ENCODE measurements at places on chromosomes 7 and 10.

- DNase-seq, result peak; percentile 86
Measured at GRCh38 chr7:149872419-149873073, 1.2 kb upstream of the ATP6V0E2 start.

- DNase-seq, result peak; percentile 84
Measured at GRCh38 chr7:18901351-18901750, 216.1 kb downstream of the TWIST1 start.

GRCh38 chr7:3747467-3747866 lies 446.4 kb downstream of the SDK1 start:
- no peak for DNase-seq

- DNase-seq, result peak; percentile 55
Measured at GRCh38 chr7:87231258-87231657, 11.7 kb upstream of the TMEM243 start.

GRCh38 chr7:90824386-90825307 lies 228.5 kb downstream of the CDK14 start:
- DNase-seq, result peak; percentile 58

DNA sequence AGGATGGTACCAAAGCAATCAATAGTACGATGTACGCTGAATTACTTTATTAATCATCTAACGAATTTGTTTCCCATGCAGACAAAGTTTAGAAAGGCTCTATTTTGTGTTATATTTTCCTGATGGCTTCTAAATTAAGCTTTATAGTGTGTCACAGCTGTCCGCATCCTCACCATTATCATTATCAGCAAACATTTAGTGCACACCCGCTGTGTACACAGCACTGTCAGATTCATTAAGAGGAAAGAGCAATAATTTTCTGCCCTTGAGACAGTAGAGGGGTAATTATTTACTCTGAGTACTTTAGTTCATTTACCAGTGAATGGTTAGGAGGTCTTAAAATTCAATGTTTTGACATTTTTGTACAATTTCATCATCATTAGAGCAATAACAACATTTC lies 233.3 kb upstream of the PTPRZ1 start:
- no peak for DNase-seq

- DNase-seq, result no peak
Measured at GRCh38 chr10:119257899-119258419, 50.6 kb downstream of the GRK5 start.

DNA sequence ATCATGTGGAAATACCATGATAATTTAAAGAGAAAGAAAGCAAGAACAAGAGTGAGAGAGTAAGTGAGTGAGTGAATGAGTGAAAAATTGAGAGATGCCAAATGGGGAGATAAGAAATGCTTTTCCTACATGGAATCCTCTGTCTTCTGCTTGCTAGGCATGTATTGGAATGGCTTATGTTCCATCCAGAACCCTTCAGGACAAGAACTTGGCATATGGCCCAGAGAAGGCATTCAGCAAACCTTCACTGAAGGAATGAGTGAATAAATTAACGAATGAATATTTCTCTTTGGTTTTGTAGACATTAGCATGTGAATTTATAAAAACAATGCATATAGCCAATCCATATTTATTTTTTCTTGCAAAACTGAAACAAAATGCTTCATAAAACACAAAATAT lies 162.2 kb downstream of the LRRTM3 start:
- DNase-seq, result no peak

DNA sequence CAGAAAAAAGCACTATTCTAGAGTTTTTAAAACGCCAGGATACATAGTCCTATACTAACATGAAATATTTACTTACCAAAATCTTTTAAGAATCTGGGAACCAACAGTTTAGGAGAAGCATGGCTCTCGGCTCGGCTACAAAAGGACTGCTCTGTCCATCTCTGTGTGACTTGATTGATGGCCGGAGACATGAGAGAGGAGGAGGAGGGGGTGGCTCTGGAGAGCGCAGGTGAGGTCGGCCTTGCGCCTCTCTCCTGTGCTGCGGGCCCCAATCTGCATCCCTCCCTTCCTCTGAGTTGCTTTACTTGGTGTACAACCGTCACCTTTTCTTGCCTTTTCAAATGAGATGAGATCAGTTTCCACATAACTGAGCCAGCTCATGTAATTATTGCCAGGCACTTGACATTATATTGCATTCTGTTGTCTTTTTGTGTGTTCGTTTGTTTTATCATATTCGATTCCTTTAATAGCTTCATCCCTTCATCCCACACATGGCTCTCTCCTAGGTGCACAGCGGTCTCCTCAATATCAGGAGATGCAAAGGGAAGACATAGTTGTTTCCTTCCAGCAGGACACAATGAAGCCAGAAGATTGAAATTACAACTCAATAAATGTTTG lies 87.8 kb upstream of the KLF6 start:
- no peak for DNase-seq

DNA sequence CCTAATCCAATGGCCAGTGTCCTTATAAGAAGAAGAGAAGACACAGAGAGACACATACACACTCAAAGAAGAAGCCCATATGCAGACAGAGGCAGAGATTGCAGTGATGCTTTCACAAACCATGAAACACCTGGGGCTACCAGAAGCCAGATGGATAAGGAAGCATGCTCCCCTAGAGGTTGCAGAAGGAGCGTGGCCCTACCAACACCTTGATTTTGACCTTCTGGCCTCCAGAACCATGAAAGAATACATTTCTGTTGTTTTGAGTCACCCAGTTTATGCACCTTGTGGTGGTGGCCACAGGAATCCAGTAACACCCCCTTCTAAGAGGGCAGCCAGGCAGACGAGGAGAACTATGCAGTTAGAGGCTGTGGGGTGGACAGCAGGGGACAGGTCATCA lies 43.5 kb downstream of the AOC1 start:
- no peak for DNase-seq

- no peak for DNase-seq
Measured at GRCh38 chr7:38241071-38241470, 32.4 kb downstream of the TARP start.

DNA sequence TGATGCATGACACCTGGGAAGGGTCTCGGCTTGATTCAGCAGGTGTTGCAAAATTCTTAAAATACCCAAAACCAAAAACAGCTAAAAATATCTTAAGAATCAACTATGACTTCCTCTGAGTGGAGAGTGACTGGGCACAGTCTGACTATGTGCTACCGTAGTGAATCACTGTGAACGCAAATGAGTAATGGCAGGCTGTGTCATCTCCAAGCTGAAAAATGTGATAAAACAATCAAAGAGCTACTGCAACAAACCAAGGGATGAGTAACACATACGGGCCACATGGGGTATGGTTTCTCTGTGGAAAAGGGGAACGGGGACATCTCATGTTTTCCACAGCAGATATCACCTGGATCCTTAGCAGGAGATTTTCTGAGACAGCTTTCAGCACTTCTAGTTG lies 127.5 kb downstream of the ABCA13 start:
- DNase-seq, result no peak

DNA sequence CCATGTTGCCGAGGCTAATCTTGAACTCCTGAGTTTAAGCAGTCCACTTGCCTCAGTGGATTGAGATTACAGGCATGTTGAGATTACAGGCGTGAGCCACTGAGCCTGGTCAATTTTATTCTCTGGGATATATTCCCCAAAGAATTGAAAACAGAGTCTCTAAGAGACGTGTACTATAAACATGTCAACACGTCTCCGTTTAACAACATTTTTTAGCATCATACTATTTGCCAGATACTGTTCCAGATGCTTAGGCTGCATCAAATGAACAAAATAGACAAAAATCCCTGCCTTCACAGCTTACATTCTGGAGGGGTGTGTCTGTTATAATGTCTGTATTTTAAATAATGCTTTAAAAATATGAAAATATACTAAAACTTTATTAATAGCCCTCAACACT lies 54.1 kb upstream of the PRKG1 start:
- no peak for DNase-seq

GRCh38 chr7:15998617-15999016 lies 312.1 kb upstream of the MEOX2 start:
- no peak for DNase-seq

DNA sequence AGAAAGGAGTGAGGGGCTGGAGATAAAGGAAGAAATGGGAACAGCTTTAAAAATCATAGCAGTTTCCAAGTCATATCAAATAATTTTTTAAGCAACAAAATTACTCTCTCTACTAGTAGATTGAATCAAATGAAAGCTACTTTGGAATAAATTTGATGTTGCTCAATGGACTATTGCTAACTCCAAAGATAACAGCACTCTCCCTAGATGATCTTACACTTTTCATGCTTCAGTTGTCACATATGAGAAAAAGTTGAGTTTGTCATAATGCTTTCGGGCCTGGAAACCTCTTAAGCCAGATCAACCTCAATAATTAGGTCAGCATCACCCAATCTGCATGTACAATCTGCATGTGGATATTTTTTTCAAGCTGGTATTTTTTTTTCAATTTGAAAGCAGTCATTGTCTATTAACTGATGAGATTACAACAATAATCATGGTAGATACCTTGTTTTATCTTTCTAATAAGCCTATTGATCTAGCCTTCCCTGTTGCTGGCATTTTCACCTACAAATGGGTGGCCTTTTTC lies 31.3 kb downstream of the LIPJ start:
- DNase-seq, result no peak

DNA sequence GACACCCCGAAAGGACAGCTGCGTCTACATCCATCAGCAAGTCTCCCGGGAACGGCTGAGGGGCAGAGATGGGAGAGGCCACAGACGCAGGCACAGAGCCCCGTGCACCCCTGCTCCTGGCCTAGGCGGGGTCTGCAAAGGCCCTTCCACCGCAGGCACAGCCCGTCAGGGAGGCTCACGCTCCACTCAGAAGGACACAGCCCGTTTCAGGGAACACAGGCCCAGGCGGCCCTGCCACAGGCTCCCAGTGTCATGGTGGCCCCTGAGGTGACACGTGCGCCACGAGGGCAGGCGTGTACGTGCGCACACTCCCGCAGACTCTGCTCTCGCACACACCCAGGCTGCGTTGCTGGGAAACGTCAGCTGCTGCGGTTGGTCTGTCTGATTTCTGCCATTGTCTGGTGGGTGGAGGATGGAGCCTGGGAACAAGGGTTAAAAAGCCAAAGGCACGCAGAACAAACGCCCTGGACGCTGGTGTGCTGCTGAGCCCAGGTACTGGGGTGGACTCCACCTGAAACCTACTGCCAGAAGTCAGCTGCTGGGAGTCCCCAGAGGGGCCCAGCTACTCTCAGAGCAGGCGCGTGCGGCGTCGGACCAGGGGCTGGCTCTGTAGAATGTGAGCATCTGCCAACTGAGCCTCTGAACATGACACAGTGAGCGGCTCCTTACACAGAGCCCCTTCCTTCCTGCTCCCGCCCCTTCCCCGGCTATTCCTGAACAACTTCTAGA lies 13.1 kb downstream of the GPER1 start:
- DNase-seq, result no peak

- no peak for DNase-seq
Measured at GRCh38 chr7:76430836-76431235, 6.1 kb downstream of the ZP3 start.

DNA sequence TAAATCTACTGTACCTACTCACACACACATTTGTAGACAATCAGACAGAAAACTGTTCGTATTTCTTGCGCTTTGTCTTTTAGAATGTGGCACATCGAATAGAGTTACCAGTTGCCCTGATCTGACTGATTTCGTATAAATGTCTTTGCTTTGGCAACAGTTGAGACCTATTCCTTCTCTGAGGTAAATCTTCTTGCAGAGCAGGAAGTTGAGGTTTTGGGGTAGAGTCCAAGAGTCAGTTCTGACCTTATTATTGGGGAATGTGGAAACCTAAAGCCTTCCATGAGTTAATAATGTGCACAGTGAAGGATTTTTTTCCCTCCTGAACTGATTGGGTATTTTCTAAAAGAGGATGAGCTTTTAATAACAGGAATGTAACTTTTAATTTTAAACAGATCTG lies 135.3 kb downstream of the KIAA1217 start:
- DNase-seq, result peak; percentile 87

GRCh38 chr7:150997817-150998216 lies 7.0 kb downstream of the NOS3 start:
- no peak for DNase-seq

DNA sequence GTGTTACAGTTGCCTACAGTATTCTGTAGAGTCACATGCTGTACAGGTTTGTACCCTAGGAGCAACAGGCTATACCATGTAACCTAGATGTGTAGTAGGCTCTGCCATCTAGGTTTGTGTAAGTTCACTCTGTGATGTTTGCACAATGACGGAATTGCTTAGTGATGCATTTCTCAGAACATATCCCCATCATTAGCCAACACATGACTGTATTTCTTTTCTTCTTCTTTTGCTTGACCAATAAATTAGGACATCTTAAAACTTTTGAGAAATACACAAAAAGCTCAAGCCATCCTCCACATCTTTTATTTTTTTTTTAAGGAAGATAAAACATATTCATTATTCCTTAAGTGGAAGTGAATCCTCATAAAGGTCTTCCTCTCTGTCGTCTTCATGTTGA lies 5.4 kb upstream of the PFKFB3 start:
- no peak for DNase-seq

GRCh38 chr10:73847031-73847430 lies 27.3 kb downstream of the CAMK2G start:
- DNase-seq, result no peak

DNA sequence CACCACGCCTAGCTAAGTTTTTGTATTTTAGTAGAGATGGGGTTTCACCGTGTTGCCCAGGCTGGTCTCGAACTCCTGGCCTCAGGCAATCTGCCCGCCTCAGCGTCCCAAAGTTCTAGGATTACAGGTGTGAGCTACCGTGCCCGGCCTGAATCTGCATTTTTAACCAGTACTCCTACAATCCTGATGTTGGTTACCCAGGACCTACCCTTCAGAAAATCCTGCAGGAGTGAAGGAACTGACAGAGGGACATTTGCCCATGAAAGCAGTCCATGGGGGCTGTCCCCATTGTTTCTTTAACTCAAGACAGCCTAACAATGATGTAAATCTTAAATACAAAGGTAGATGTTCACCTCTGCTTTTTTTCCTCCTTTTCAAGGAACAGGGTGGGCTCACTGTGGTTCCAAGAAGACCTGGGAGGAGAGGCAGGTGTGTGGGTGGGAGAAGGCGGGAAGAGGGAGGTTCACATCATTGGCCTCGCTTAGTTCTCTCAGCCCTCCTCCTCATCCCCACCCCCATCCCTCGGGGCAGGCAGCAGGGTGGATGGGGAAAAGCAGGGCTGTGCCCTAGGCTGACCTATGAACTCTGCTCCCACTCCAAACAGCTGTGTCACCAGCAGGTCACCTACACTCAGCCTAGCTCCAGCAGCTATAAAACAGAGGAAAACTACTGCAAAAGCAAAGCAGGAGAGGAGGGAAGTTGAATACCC lies 13.5 kb downstream of the LRRC20 start:
- no peak for DNase-seq

GRCh38 chr10:50362547-50363125 lies 111.3 kb upstream of the ASAH2 start:
- no peak for DNase-seq

GRCh38 chr7:143992670-143993069 lies 7.5 kb upstream of the OR6B1 start:
- DNase-seq, result no peak

- no peak for DNase-seq
Measured at GRCh38 chr7:120436487-120437060, 163.6 kb downstream of the KCND2 start.

All from H4 (cell line).